ENCODE measurements at places on chromosomes 2 and 18.

DNA sequence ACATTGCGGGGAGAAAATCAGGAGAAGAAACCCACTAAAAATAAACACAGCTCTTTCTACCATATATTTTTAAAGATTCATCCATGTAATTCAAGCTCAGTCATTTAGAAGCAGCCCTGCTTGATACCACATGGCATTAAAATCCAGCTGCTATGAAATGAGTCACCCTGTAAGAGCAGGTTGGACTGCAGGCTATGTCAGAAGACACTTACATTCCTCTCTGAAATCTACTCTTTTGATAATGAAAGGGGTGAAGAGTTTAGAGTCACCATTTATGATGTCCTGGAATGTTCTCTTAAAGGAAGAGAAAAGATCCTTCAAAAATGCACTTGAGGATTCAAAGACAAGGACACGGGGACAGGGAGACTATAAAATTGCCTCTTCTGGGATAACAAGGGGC is 100.6 kb upstream of the APCDD1 start:
- no peak for DNase-seq

DNA sequence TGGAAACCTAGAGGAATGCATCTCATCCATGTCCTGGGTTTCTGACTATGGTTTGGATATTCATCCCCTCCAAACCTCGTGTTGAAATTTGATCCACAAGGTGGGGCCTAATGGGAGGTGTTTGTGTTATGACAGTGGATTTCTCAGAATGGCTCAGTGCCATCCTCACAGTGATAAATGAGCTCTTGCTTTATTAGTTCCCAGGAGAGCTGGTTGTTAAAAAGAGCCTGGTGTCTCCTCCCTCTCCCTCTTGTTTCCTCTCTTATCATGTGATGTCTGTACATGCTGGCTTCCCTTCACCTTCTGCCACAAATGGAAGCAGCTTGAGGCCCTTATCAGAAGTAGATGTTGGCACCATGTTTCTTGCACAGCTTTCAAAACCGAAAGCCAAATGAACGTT is 424.3 kb downstream of the DCC start:
- no peak for DNase-seq

- no peak for DNase-seq
These were observed 55.3 kb downstream of the XDH start for GRCh38 chr2:31359229-31359628.

GRCh38 chr2:105376789-105377240 is 22.0 kb downstream of the FHL2 start:
- no peak for DNase-seq

GRCh38 chr2:230668184-230668938 is 44.3 kb upstream of the CAB39 start:
- no peak for DNase-seq

GRCh38 chr2:46181789-46182530 is 115.2 kb upstream of the EPAS1 start:
- DNase-seq = no peak

DNA sequence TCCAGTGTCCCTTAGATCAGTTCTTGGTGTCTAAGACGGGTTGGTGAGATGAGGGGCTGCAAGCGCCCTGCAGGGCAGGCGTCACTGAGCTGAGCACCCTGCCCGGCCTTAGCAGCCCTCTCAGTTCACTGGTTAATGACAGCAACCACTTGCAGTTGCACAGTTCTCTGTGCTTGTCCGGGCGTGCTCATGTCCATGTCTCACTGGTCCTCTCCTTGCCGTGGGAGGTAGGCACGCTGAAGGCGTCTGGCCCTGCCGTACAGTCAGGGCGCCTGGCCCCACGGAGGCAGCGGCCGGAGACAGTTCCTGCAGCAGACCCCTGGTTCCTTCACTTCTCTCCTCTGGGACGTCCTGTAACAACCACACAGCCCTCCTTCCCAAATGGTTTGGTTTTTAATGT is 75.3 kb downstream of the ARHGEF4 start:
- DNase-seq = no peak

DNA sequence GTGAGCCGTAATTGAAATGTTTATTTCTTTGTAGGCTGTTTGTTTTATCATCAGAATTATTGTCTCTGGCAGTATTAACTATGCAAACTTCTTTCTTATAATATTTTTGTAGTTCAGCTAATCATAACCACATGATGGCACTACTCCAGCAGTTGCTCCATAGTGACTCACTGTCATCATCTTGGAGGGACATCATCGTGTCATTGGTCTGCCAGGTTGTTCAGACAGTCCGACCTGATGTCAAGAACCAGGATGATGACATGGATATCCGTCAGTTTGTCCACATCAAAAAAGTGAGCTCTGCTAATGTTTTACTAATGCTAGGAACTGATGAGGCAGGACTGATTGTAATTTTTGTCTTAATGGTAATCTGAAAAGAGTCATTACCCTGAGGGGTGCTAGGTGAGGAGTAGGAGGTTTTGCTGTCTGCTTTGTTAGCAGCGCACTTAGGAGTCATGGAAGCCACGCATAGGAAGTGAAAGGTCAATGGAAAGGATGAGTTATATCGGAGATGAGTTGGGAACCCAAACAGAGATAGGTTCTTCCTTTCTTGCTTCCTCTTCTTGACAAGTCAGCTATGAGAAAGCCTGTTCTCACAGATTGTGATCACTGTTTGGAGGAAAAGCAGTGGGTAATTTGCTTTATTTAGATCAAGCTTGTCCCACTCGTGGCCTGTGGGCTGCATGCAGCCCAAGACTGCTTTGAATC is 49.2 kb downstream of the PIKFYVE start:
- DNase-seq = no peak

GRCh38 chr2:202054679-202055078 is 18.4 kb upstream of the KIAA2012 start:
- DNase-seq = no peak

DNA sequence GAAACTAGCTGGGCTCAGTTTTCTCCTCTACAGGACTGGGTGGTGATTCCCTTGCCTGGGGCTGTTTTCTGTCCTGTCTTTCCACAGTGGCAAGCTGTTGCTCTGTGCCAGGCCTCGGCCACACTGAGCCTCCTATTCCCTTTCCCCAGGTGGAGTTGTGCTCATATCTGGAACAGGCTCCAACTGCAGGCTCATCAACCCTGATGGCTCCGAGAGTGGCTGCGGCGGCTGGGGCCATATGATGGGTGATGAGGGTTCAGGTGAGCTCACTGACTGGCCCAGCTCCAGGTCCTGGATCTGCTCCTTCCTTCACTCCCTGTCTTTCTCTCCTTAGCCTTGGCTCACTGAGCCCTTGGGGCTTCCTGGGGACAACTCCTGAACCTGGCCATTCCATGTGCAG is 4.0 kb downstream of the NAGK start:
- no peak for DNase-seq

DNA sequence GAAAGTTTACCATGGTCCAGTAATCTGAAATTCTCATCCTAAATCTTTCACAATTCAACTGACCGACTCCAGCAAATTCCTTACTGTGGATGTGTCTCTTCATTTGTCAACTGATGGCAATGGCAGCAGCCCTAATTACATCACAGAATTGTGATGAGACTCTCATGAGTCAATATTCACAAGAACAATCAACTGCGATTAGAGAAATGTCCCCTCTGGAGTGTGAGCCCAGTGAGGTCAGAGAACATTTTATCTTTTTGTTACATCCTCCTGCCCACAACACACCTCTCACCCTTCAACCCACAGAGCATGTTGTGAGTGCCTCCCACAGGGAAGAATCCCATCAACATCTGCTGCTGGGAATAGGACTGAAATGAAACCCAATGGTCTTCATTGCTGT is 73.6 kb downstream of the CD226 start:
- no peak for DNase-seq

DNA sequence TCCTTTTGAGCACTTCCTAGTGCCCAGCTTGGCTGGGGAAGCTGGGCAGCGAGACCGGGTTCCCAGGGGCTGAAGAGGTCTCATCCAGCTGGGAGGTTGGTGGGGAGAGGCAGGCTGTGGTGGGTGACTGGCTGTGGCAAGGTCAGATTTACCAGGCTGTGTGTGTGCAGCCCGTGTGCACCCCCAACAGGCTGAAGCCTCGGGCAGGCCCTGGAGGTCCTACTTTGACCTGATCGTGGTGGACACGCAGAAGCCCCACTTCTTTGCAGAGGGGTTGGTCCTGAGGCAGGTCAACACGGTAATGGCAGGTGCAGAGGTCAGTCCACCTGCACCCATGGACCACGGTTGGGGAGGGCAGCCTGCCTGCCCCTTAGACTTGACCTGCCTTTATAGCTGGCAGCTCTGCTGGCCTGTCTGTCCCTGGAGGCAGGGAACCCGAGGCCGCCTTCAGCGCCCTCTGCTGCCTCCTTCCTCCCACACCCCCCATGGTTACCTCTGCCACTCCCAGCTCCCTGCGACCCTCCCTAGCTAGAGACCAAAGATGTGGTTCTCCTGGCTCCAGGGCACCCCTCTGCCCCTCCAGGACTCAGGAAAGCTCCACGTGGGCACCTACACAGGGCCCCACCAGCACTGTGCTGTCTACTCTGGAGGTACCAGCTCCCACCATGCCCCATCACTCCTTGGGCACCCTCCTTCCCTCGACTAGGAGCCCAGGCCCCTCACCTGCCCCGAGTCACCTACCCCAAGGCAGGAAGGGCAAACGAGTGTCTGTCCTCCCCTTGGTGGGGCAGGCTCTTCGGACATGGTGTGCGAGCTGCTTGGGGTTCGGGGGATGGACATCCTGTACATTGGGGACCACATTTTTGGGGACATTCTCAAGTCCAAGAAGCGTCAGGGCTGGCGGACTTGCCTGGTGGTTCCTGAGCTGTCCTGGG is 4.0 kb downstream of the NT5DC4 start:
- DNase-seq = peak; percentile 27

GRCh38 chr18:46830633-46831032 is 73.8 kb upstream of the ST8SIA5 start:
- no peak for DNase-seq

DNA sequence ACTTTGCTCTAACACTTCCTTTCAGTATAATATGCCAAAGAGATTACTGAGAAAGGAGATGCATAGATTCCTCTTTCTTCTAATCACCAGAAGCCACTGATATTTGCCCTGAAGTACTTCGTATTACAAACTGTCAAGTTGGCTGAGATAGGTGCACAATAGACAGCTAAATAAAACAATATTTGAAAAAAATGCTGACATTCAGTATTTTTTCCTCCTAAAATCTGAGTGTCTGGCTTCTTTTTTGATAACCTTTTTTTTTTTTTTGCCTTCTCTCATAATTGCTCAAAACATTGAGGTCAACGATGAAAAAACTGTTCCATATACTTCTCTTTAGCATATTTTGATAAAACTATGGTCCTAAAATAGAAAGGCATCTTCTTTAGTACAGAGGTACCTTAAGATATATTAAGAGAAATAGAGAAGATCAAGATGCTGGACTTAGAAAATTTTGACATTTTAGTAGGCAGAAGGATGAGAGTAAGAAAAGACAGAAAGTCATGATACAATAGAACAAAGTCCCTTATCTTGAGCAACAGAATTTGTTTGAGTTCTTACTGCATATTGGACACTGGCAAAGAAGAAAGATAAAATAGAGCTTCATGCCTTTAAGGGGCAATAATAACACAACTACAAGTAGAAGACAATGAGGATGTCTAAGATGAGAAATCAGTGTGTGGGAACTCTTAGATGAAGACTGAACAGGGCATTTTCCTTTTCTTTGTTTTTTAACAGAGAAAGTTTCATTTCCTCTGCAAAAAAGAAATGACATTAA is 220.7 kb downstream of the PTH2R start:
- no peak for DNase-seq

GRCh38 chr18:78981989-78982620 is 2.5 kb downstream of the SALL3 start:
- DNase-seq = no peak

DNA sequence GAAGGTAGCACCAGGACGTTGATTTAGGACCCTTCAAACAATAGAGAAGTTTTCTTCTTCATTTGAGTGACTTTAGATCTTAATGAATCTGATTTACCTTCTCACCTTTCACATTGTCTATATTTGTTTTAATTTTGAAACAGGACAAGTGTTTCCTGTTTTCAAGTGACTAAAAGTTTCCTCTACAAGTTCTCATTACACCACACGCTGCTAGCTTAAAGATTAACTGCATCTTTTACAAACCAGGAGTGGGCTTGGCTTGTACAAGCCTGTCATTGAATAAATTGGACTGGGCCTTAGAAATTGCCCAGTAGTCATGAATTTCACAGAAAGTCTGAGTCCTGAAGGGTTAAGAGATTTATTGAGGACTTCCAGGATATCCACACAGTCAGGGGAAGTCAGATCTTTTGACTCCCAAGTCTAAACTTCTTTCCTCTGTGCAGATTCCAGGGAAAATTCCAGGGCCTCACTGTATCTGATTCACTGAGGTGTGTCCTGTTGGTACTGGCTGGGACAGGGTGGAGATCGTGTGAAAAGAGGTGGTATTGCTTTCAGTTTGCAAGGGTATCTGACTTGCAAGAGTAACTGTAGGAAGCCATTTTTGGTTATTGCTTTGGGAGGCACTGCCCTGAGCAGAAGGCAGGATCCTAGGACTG is 3.4 kb downstream of the SGPP2 start:
- DNase-seq = no peak

- no peak for DNase-seq
These were observed 52.3 kb upstream of the RALBP1 start for GRCh38 chr18:9422816-9423519.
